ENCODE measurements at places on chromosomes 13 and 19. TPM values are rescaled to one million over a fixed set of nuclear protein-coding genes. Genes with fewer than 3 reads are reported as not detected.

DNA sequence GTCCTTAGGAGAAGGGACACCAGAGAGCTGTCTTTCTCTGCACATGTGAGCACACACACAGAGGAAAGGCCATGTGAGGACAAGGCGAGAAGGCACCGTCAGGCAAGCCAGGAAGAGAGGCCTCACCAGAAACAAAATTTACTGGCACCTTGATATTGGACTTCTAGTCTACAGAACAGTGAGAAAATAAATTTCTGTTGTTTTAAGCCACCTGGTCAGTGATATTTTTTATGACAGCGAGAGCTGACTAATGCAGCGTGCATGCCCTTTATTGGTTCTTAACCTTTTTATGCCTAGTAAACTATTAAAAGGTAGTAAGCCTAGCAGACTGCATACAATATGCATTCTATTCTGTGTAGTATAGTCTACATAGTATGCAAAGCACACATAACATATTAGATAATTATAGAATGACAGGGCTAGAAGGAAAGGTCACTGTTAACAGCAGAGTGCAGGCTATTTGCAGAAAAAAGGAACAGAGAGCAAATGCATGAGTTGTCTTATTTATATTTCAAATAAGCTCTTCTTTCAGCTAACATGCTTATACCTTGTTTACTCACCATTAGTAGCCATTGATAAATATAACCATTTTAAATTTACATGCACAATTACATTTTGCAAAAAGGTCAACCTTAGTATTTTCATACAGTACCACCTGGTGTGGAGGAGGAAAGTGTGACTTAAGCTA, 25.2 kb upstream of the KATNAL1 start:
- no peak for DNase-seq

- no peak for DNase-seq
These were observed at the start of gene KCNN1 for GRCh38 chr19:17966550-17967256. TSS of gene KCNN1 (plus strand) at chr19:17967107. CDS start at chr19:17973889, 6,782 bp downstream.

- DNase-seq, result no peak
These were observed 5.6 kb downstream of the TEX29 start for GRCh38 chr13:111325941-111326620.

DNA sequence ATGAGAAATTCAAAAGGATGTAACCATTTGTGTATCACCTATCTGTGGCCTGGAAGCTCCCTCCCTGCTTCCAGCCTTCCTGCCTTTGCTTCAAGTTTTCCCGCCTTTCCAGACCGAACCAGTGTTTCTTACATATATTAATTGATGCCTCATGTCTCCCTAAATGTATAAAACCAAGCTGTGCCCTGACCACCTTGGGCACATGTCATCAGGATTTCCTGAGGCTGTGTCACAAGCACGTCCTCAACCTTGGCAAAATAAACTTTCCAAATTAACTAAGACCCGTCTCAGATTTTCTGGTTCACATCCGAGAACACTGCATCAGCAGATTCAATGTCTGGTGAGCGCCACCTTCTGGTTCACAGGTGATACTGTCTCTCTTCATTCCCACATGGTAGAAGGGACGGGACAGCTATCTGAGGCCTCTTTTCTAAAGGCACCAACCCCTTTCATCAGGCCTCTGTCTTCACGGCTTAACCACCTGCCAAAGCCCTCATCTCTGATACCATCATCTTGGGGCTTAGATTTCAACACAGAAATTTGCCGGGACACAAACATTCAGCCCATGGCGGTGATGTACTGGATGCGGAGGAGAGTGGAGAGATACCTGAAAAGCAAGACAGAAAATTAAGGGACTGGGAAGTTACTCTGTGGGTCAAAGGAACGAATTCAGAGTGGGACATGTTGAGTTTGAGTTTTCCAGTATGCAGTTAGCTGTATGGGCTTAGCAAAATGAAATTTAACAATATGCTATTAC, 58.7 kb upstream of the PABPC3 start:
- DNase-seq, result peak; percentile 5

The SIAH3 gene
- not detected for total RNA-seq

The IGLON5 gene
- not detected for total RNA-seq

- no peak for DNase-seq
These were observed 17.3 kb downstream of the PLIN4 start for GRCh38 chr19:4500841-4501591.

- DNase-seq, result no peak
These were observed 29.4 kb downstream of the TBC1D4 start for GRCh38 chr13:75452564-75452963.

- DNase-seq, result no peak
These were observed 254.1 kb upstream of the RXFP2 start for GRCh38 chr13:31485183-31485582.

The KLK2 gene
- not detected for total RNA-seq

The ZNF536 gene
- total RNA-seq, result not detected

The ZNF723 gene
- not detected for total RNA-seq

The SULT2A1 gene
- total RNA-seq, result not detected

DNA sequence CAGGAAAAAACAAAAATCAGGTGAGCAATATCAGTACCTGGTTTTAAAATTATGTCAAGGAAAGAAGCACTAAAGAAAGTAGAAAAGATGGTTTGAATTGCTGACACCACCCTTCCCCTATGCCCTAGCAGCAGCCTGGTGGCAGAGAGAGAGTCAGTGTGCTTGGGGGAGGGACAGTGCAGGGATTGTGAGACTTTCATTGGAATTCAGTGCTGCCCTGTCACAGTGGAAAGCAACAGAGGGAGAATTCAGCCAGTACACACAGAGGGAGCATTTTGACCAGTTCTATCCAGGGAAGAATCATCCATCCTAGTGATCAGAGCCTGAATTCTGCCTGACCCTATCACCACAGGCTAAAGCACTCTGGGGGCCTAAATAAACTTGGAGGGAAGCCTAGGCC, 222.4 kb upstream of the PCDH17 start:
- no peak for DNase-seq

DNA sequence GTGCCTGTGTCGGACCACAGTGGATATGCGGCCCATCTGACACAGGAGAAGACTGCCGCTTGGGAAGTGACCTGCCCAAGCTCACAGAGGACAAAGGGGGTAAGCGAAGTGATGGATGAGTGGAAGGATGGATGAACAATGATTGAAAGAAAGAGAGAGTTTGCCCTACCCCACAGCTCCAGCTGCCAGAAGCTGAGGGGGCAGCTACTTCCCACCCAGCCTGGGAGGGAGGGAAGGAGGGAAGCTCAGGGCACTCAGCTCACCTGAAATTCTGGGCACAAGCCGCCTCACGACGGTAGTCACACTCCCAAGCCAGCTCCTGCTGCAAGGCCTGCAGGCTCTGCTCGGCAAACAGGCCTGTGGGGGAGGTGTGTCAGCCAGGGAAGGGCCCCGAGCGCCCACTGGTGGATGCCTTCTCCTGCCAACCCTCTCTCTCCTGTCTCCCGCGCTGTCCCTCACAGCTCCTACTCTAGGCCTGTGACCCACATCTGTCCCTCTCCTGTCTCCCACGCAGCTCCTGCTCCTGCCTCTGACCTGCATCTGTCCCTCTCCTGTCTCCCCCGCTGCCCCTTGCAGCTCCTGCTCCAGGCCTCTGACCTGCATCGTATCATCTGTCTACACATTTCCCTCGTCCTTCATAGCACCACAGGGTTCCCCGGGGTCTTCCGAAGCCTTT, 12.0 kb upstream of the NUMBL start:
- DNase-seq, result no peak

- no peak for DNase-seq
These were observed 9.5 kb upstream of the URAD start for GRCh38 chr13:27997904-27998522.
